ENCODE measurements at places on chromosomes 13 and 19.

DNA sequence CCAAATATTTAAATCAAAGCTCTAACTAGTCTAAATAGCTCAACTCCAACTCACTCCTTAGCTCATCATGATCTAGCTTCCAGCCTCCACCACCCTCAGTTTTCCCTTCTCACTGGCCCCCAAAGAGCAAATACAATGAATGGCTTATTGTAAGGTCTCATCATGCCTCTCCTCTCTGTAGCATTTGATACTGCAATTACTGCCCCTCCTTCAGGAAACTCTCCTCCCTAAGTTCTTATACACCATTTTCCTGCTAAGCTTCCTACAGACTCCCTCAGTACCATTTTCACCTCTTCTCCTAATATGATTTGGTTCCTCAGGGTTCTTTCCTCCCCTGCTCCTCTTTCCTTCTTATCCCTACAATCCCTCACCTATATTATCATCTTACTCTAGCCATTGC is 12.8 kb downstream of the KPNA3 start:
- no peak for DNase-seq

- DNase-seq: no peak
Observed at GRCh38 chr13:74047931-74048600, 86.1 kb downstream of the KLF12 start.

- DNase-seq: no peak
Observed at GRCh38 chr13:29805994-29806979, 44.1 kb downstream of the UBL3 start.

DNA sequence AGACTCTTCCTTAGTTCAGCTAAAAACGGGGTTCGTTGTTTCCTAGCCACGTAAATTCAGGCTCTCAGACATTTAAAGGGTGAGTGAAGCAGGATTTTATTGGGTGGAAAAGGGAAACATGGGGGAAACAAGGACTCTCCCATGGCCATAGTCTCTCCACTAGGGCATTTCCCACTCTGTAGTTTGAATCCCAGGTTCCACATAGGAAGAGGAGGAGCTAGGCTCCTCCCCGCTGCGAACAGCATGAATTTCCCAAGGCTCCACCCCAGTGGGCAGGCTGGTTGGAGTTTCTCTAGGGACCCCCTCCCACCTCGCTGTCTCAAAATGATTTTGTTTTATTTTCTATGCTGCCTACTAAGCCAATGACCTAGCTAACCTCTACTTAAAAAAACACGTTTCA is 2170.8 kb upstream of the PCDH20 start:
- no peak for DNase-seq

- no peak for DNase-seq
Observed at GRCh38 chr13:29909975-29910674, 59.7 kb upstream of the UBL3 start.

GRCh38 chr13:52851137-52851962 is 2.9 kb upstream of the PCDH8 start:
- no peak for DNase-seq

GRCh38 chr13:95921485-95921884 is 131.7 kb downstream of the UGGT2 start:
- no peak for DNase-seq

DNA sequence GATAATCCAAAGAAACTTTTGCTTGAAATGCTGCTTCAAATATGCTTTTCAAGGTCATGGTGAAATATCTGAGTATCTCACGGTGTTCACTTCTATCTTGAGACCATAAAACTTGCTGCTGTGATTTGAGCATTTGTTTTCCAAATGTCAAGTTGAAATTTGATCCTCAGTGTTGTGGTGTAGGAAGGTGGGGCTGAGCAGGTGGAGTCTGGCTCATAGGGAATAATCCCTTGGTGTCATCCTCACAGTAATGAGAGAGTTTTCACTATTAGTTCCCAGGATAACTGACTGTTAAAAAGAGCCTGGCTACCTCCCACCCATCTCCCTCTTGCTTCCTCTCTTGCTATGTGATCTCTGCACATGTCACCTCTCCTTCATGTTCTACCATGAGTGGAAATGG is 858.0 kb upstream of the SLITRK5 start:
- DNase-seq: no peak

DNA sequence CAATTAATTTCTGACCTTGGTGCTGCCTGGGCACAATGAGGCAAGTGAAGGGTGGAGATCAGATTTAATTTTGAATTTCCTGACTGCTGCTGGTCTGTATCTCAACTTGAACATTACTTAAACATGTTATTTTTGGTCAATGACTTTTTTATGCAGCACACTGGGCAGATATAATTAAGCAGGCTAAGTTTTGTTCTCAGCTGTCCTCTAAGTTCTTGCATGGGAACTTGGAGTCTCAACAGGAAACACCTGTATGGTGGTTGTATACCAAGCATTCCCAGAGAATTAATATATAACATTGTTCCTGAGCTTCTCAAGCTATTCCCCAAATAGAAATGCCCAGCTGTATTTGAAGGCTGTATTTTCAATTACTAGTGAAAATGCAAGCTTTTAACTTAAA is 113.5 kb upstream of the EDNRB start:
- no peak for DNase-seq

GRCh38 chr13:100597253-100597652 is 8.7 kb upstream of the GGACT start:
- no peak for DNase-seq

GRCh38 chr13:39580881-39581575 is 22.0 kb downstream of the LHFPL6 start:
- no peak for DNase-seq

- peak; percentile 75 for DNase-seq
Observed at GRCh38 chr13:77697217-77698103, at the start of gene SLAIN1. TSS of gene SLAIN1 (plus strand) at chr13:77697687. CDS start at chr13:77697914, 227 bp downstream.

- no peak for DNase-seq
Observed at GRCh38 chr13:113839536-113840204, 24.2 kb downstream of the GAS6 start.
